NCI-H1092 treated with DMSO at 0.1 percent for 48 hours (cell line): ENCODE measurements at places on chromosomes 16 and 17.
A peak's percentile ranks its signal among the peaks of the same experiment; 100 is the strongest.

- no peak for DNase-seq
Measured at GRCh38 chr17:35046740-35047283, 16.7 kb downstream of the RFFL start.

GRCh38 chr17:42543190-42544079, 7.4 kb downstream of the NAGLU start:
- DNase-seq = no peak

GRCh38 chr17:4934173-4934979, 2.3 kb downstream of the GP1BA start:
- no peak for DNase-seq

GRCh38 chr17:80118601-80119270, 17.4 kb downstream of the GAA start:
- no peak for DNase-seq

- DNase-seq = no peak
Measured at GRCh38 chr17:78613416-78613815, 36.2 kb upstream of the DNAH17 start.

GRCh38 chr17:61337290-61337689, 62.4 kb upstream of the TBX2 start:
- no peak for DNase-seq

DNA sequence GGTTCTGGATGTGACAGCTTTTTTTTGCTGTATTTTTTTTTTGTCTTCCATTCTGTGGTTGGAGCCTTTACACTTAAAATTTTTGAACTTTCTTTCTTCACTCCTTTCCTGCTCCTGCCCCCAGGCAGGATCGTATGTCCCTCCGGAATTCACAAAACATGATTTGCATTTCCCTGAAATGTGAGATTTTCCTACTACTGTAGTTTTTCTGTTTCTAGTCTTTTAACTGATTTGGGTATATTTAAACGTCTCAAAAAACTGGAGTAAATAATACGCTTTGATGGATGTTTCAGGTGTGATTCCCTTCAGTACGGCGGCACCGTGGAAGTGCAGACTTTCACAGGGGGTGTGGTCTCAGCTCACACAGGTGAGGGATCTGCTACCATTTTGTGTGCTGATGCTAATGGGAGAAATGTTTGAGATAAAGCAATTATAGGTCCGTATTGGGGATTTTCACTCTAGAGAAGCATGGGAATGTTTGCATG, 686 bp downstream of the SRCAP start:
- DNase-seq = no peak

- DNase-seq = no peak
Measured at GRCh38 chr16:14609716-14610115, 20.3 kb downstream of the PARN start.

DNA sequence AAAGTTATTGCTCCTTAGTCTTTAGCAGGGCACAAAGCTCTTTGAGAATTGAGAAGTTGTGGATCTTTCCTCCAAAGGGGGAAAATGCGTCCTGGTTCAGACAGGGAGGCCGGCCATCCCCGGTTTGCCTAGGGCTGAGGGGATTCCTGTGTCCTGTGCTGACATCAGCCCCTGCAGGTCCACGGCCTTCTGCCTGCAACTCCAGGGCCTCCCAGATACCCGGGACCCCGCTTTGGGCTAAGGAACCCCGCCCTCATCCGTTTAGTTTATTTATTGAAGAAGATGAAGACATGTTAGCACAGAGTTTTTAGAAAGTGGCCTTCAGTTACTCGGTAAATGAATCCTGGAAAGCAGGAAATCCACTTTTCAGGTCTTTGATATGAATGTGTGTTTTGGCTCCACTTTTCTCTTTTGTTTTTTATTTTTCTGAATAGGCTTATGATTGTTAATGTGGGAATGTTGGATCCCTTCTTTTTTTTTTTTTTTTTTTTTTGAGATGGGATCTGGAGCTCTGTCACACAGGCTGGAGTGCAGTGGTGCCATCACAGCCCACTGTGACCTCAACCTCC, 65.6 kb downstream of the CRISPLD2 start:
- no peak for DNase-seq

GRCh38 chr17:21029515-21029914, 13.3 kb downstream of the USP22 start:
- DNase-seq = no peak

GRCh38 chr16:535446-536405, 8.2 kb downstream of the CAPN15 start:
- DNase-seq = no peak

- no peak for DNase-seq
Measured at GRCh38 chr17:75181110-75181509, 1.6 kb downstream of the SUMO2 start.

DNA sequence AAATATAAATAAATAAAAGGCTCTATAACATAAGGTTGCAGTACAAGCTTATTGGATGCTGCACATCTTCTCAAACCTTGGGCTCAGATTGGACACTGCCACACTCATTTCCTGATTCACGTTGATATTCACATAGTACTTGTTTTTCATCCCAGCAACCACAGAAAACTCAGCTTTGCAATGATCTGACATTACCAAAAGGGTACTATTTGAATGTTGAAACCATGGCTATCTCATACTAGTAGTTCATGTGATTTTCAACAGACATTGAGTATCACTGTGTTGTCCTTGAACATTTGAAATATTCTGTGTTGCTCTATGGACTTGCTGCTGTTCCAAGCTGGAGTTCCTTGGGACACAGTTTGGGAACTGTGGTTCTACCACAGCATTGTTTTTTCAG, 14.0 kb upstream of the DDX52 start:
- DNase-seq = no peak

DNA sequence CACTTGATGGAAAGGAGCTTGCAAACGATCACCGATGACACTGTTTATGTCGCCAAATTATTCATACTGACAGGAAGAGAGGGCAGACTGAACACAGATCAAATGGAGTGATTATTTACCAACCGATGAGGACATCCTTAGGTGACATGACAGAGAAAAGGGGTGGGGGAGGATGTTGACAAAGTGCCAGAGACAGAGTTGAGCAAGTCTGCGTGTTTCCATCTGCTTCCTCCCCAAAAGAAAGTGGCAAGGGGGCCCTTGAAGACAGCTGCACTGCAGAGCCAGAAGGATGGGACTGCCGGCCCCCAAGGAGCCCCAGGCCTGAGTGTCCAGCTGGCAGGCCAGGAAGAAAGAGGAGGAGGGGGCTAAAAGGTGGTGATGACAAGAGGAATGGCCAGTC, 191.0 kb upstream of the RPL38 start:
- peak; percentile 88 for DNase-seq

DNA sequence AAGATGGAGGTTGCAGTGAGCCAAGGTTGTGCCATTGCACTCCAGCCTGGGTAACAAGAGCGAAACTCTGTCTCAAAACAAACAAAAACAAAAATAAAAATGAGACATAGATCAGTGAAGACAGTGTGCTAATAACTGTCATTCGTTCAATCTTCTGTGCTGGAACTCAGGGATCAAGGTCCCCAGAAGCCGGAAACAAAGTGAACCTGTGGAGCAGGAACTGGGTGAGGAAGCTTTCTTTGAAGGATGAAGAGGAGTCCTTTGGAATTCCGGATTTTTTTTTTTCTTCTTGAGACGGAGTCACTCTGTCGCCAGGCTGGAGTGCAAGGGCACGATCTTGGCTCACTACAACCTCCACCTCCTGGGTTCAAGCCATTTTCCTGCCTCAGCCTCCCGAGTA, 2.1 kb upstream of the SLC2A4 start:
- no peak for DNase-seq

- DNase-seq = no peak
Measured at GRCh38 chr17:77382356-77382911, 241.7 kb downstream of the SEC14L1 start.
